Esophagus muscularis mucosa (tissue), 4 donors: ENCODE measurements at places on chromosomes 12 and 14. TPM values are rescaled to one million over a fixed set of nuclear protein-coding genes. Genes with fewer than 3 reads are reported as not detected.

GRCh38 chr14:77026166-77026929 lies 2.2 kb downstream of the IRF2BPL start:
- H3K36me3 ChIP-seq, result no peaks in the 10 kb centered on the region
- DNase-seq, result no peak
- peak overlapping the region; percentile 100 for H3K27ac ChIP-seq
- H3K4me1 ChIP-seq, result peaks cover 78% of the 10 kb centered on the region
- H3K4me3 ChIP-seq, result peak overlapping the region; percentile 79

GRCh38 chr12:101097829-101098580 lies 112.0 kb downstream of the SLC5A8 start:
- no peak overlapping the region for H3K27ac ChIP-seq
- DNase-seq, result no peak
- no peaks in the 10 kb centered on the region for H3K36me3 ChIP-seq

GRCh38 chr14:76396714-76397187 lies 20.8 kb downstream of the ESRRB start:
- no peaks in the 10 kb centered on the region for H3K36me3 ChIP-seq
- no peak for DNase-seq
- H3K4me3 ChIP-seq, result no peak overlapping the region
- H3K27me3 ChIP-seq, result peaks cover 15% of the 10 kb centered on the region
- no peaks in the 10 kb centered on the region for H3K4me1 ChIP-seq
- no peak overlapping the region for H3K27ac ChIP-seq

- H3K27me3 ChIP-seq, result no peaks in the 10 kb centered on the region
- no peak overlapping the region for H3K27ac ChIP-seq
- no peak overlapping the region for H3K4me3 ChIP-seq
- no peaks in the 10 kb centered on the region for H3K36me3 ChIP-seq
- no peaks in the 10 kb centered on the region for H3K4me1 ChIP-seq
Observed at GRCh38 chr14:42370056-42370455, 763.4 kb downstream of the LRFN5 start.

GRCh38 chr12:27639265-27639664 lies 57.0 kb upstream of the REP15 start:
- DNase-seq, result no peak
- no peak overlapping the region for H3K4me3 ChIP-seq
- no peaks in the 10 kb centered on the region for H3K36me3 ChIP-seq
- H3K4me1 ChIP-seq, result peaks cover 3% of the 10 kb centered on the region

DNA sequence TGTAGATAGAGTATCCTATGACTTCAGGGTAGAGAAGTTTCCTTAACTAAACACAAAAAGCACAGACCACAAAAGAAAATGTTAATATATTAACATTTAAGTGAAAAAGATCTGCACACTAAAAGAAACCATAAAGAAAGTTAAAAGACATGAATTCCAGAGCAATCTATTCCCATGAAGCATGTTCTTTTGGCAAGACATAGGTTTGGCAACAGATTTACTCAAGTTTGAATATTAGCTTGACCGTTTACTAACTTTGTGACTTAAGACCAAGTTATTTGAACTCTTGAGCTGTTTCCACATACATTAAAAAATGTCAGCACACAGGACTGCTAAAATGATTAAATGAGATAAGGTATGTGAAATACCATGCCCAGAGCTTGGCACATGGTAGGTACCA lies 35.7 kb upstream of the GZMB start:
- no peaks in the 10 kb centered on the region for H3K36me3 ChIP-seq
- no peak overlapping the region for H3K27ac ChIP-seq
- no peaks in the 10 kb centered on the region for H3K27me3 ChIP-seq
- no peak overlapping the region for H3K4me3 ChIP-seq
- DNase-seq, result no peak
- no peaks in the 10 kb centered on the region for H3K4me1 ChIP-seq

DNA sequence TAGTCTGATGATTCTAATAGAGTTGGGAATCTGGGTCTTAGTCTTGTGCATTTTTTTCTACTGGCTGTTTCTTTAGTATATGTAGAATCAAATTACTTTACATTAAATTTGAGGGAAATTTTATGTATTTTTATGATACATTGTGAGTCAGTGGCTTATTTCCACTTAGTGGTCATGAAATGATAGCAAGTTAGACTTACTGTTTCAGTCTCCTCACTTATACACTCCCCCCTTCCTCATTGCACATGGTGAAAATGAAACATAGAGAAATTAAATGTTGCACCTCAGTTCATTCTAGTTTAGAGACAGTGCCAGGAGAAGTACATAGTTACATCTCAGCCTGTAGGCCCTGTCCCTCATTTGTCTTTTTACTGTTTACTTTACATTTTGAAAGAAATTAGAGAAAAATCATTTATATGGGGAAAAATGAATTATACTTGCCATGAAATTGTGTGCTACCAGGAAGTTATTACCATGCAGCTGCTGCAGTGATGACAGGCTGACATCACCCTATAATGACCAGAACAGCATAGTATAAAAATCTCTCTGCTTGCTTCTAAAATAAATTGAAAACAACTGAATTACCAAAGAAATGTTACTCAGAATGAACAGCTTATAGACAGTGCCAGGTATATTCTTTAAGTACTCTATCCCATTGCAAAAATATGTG lies 113.2 kb downstream of the TRMT5 start:
- no peak for DNase-seq
- H3K36me3 ChIP-seq, result no peaks in the 10 kb centered on the region
- H3K27me3 ChIP-seq, result no peaks in the 10 kb centered on the region
- H3K4me3 ChIP-seq, result no peak overlapping the region
- H3K27ac ChIP-seq, result no peak overlapping the region

GRCh38 chr12:75698052-75698451 lies 186.6 kb upstream of the KRR1 start:
- no peaks in the 10 kb centered on the region for H3K4me1 ChIP-seq
- no peaks in the 10 kb centered on the region for H3K27me3 ChIP-seq
- no peak for DNase-seq
- no peak overlapping the region for H3K4me3 ChIP-seq

GRCh38 chr12:2958432-2959191 lies 585 bp upstream of the TEAD4 start:
- H3K27ac ChIP-seq, result peak overlapping the region; percentile 88
- no peak for DNase-seq
- no peaks in the 10 kb centered on the region for H3K36me3 ChIP-seq
- H3K4me3 ChIP-seq, result peak overlapping the region; percentile 77

DNA sequence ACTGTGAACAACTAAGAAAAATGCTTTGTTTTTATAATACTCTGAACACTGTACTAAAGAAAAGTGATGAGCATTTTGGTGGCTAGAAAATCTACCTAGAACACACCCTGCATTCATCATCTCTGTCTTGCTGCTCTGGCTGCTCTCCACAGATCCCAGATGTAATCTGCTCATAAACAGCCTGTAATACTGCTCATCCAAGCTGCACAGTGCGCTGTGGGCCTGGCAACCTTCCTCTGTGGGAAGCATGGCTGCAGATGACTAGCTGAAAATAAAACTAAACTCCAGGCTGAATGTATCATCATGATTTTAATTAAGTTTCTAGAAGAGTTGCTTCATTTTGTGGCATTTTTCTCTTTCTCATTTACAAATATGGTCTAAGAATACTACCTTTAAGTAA lies 200.7 kb downstream of the SLC2A13 start:
- no peaks in the 10 kb centered on the region for H3K36me3 ChIP-seq
- H3K4me1 ChIP-seq, result peaks cover 17% of the 10 kb centered on the region
- H3K27ac ChIP-seq, result no peak overlapping the region

- no peak overlapping the region for H3K4me3 ChIP-seq
- H3K36me3 ChIP-seq, result no peaks in the 10 kb centered on the region
- no peaks in the 10 kb centered on the region for H3K27me3 ChIP-seq
Observed at GRCh38 chr14:89342049-89342448, 75.0 kb downstream of the FOXN3 start.

- H3K27ac ChIP-seq, result no peak overlapping the region
- H3K4me1 ChIP-seq, result no peaks in the 10 kb centered on the region
- no peaks in the 10 kb centered on the region for H3K27me3 ChIP-seq
Observed at GRCh38 chr12:118816296-118816695, 165.0 kb upstream of the SRRM4 start.

- peaks cover 34% of the 10 kb centered on the region for H3K4me1 ChIP-seq
- H3K4me3 ChIP-seq, result peak overlapping the region; percentile 87
- peak overlapping the region; percentile 75 for H3K27ac ChIP-seq
- H3K27me3 ChIP-seq, result no peaks in the 10 kb centered on the region
- H3K36me3 ChIP-seq, result no peaks in the 10 kb centered on the region
Observed at GRCh38 chr14:79279645-79280597, 931.4 kb downstream of the DIO2 start.

- H3K27ac ChIP-seq, result peak overlapping the region; percentile 57
- no peak for DNase-seq
- peaks cover 64% of the 10 kb centered on the region for H3K4me1 ChIP-seq
- H3K27me3 ChIP-seq, result no peaks in the 10 kb centered on the region
Observed at GRCh38 chr12:574475-575128, 88.6 kb downstream of the NINJ2 start.

- no peaks in the 10 kb centered on the region for H3K4me1 ChIP-seq
- H3K27me3 ChIP-seq, result no peaks in the 10 kb centered on the region
- no peak for DNase-seq
- H3K4me3 ChIP-seq, result no peak overlapping the region
- H3K27ac ChIP-seq, result no peak overlapping the region
Observed at GRCh38 chr14:20564501-20564997, 3.7 kb upstream of the RNASE9 start.

DNA sequence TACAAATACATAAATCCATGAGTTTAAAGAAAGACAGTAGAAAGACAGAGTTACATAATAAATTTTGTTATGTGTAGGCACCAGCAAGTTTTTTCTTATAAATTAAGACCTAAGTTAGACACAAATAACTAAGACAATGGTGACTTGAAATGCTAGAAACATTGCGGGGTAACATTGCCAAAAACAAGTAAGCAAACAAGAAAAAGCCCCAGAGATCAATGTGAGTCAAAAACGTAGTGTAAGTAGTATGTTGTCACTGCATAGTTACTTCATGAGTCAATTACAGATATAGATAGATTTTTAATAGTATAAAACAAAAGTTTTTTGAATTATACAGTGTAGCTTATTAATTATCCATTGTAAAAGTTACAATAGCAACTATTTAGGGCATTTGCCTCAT lies 83.4 kb downstream of the CNTN1 start:
- H3K36me3 ChIP-seq, result no peaks in the 10 kb centered on the region
- H3K4me1 ChIP-seq, result peaks cover 11% of the 10 kb centered on the region
- no peak for DNase-seq
- H3K27me3 ChIP-seq, result no peaks in the 10 kb centered on the region

- DNase-seq, result no peak
- H3K36me3 ChIP-seq, result peaks cover 31% of the 10 kb centered on the region
- H3K27ac ChIP-seq, result no peak overlapping the region
- no peaks in the 10 kb centered on the region for H3K27me3 ChIP-seq
- no peaks in the 10 kb centered on the region for H3K4me1 ChIP-seq
Observed at GRCh38 chr12:104351057-104351983, 47.8 kb downstream of the EID3 start.

DNA sequence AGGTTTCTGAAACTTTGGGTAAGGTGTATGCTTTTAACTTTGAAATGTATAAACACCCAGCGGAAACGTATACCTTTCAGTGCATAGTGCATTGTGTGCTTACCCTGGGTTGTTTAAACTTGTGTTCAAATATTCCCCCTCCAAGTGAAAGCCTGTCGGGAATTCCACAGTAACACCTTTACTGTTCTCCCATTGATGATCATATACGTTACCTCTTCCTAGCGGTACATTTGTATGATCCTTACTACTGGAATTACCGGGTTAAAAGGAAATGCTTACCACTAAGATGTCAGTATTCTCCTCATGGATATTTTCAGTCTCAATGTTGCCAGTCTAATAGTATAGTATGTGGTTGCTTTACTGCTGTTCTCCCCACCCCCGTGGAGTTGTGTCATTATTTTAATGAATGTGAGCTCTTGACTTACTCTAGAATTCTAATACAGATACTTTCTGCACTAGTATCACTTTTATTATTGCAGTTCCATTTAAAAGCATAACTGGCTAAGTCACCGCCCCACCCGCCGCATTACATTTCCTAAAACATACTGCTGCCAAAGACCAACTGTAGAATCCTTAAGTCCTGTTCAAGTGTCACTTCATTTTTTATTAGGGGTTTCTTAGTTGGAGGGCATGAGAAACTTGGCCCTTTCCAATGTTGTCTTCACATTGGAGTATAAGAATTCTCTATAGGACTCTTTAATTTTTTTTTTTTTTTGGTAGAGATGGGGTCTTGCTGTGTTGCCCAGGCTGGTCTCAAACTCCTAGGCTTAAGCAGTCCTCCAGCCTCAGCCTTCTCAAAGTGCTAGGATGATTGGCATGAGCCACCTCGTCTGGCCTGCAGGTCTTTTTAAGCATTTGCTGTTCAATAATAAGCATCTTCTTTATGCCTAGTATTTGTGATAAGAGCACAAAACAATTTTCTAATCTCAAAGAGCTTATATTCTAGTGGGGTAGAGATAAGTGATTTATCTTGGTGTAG lies 24.9 kb downstream of the NUDT4 start:
- peaks cover 18% of the 10 kb centered on the region for H3K36me3 ChIP-seq
- H3K27ac ChIP-seq, result no peak overlapping the region
- H3K27me3 ChIP-seq, result no peaks in the 10 kb centered on the region
- H3K4me3 ChIP-seq, result no peak overlapping the region
- peaks cover 4% of the 10 kb centered on the region for H3K4me1 ChIP-seq

- no peak overlapping the region for H3K4me3 ChIP-seq
- H3K36me3 ChIP-seq, result peaks cover 4% of the 10 kb centered on the region
- DNase-seq, result no peak
- H3K27ac ChIP-seq, result no peak overlapping the region
Observed at GRCh38 chr14:67567654-67568053, 32.4 kb downstream of the PIGH start.

Gene LBHD2
- total RNA-seq, result not detected

Gene ASCL1
- total RNA-seq, result not detected

Gene TMEM30B
- total RNA-seq, result 0.83 TPM

Gene GNPNAT1
- total RNA-seq, result 32.5 TPM

Gene NYNRIN
- 8.0 TPM for total RNA-seq

Gene KRT83
- total RNA-seq, result not detected
